ENCODE measurements at places on chromosomes 5 and 9.

GRCh38 chr5:82165740-82166530, 112.2 kb downstream of the RPS23 start:
- peak; percentile 96 for DNase-seq

DNA sequence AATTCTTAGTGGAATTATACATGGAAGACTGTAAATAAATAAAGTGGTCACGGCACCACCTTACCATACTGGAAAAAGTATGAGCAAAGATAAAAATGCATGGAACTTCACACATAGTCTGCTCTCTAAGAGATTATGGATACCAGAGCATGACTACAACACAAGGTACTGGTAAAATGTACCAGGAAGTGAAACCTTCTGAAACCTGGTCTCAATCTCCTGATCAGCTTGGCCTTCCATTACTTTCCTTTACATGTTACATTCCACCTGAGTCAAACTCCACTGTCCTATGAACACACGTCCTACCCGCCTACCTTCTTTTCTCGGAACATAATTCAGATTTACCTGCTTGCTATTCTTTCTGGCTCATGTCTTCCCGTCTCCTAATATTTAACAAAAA, 15.9 kb downstream of the PTAR1 start:
- DNase-seq: no peak

DNA sequence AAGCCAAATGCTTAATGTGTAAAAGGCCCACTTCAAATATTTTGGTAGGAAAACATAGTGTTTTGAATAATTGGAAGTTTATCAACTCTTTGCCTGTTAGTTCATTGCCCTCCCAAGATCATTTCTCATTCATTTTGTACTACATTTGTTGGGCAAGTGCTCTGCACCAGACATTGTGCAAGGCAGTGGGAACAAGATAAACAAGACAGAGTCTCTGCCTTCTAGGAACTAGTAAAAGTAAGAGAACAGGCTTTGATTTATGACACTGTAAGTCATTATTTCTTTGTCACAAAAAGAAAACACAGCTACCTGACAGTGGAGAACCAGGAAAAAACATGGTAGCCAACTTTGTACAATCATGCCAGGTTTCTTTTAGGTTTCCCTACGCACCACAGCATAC, 63.7 kb upstream of the PAM start:
- DNase-seq: peak; percentile 21

GRCh38 chr5:87004101-87004500, 263.6 kb upstream of the RASA1 start:
- DNase-seq: no peak

- no peak for DNase-seq
Measured at GRCh38 chr9:101652601-101653175, 57.9 kb upstream of the PPP3R2 start.

- no peak for DNase-seq
Measured at GRCh38 chr5:102418531-102418930, 80.3 kb downstream of the SLCO6A1 start.

DNA sequence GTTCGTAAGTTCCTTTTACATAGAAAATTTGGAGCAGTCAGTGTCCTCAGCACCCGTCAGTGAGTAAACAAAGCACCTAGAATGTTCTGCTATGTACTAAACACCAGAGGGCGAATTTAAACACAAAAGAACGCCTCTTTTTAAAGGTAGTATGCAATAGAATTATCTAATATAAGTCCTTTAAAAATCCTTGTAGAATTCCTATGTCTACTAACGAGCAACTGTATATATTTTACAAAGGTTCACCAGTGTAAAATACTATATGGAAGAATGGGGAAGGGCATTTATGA, 499 bp upstream of the TMEM232 start:
- DNase-seq: no peak

DNA sequence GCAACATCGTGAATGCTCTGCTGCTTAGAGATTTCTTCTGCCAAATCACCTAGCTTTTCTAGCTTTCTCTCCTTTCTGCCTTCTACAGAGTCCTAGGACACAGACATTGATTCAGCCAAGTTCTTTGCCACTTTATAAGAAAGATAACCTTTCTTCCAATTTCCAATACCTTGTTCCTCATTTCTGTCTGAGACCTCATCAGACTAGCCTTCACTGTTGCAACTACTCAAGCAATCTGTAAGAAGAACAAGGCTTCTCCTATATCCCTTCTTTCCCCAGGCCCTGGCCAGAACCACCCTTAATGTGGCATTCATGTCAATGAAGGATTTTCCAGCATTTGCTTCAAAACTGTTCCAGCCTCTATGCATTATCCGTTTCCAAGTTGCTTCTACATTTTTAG, 24.3 kb downstream of the FBXO10 start:
- no peak for DNase-seq

DNA sequence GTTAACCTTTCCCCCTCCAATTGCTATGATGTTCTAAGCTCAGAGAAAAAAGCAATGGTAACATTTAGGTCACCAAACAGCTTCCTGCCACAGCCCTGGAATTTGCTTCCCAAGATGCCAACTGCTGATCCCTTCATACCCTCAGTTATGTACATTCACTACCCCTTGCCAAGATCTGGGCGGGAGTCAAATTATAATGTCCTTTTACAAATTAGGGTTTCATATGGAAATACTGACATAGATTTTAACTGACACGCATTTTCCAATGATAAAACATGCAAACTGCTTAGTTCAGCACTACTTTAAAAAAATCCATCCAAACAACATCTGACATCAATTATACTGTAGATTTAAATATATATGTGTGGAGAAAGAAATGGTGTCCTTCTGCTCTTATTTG, 5.0 kb downstream of the LOX start:
- DNase-seq: no peak

GRCh38 chr5:96664669-96665068, 2.5 kb downstream of the CAST start:
- no peak for DNase-seq

DNA sequence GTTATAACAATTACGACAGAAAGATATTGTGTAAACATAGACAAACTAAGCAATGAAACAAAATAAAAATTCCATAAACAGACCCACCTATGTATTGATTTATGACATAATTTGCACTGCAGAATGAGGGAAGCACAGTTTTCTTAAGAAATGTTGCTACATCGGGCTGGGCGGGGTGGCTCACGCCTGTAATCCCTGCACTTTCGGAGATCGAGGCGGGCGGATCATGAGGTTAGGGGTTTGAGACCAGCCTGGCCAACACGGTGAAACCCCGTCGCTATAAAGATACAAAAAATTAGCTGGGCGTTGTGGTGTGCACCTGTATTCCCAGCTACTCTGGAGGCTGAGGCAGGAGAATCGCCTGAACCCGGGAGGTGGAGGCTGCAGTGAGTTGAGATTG, 1344.4 kb upstream of the WWC1 start:
- DNase-seq: no peak

DNA sequence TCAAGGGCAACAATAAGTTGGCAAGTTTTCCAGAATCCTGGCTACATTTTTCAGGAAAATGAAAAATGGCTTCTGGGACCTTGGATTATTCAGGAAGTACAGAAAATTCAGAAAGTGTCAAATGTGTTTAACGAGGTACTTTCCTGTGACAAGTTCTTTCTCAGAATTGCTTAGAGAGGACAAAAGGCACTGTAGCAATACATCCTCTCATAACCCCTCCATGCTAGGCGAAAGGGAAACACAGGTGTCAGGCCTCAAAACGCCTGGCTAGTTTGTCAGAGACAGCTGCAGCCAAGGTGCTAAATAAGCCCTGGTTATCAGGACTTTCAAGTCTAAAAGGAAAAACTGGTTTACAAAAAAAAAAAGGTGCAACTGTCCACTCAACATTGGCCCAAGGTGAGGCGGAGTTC, 115.2 kb downstream of the GNAQ start:
- DNase-seq: no peak

DNA sequence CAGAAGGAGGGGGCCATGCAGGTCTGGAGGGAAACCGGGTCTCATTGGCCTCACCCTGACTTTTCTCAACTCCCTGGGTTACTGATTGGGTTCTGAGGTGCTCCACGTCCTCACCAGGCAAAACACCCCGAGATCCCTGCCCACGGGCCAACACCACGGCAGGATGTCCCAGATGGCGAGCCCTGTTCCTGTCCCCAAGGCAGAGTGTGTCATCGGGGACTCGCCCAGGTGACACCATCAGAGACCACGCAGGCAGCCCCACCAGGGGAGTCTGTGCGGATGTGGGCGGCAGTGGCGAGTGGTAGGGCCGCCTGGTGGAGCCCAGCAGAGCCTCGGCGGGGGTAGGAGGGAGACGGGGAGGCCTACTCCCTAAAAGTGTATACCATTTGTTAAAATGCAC, 59.0 kb upstream of the UBAC1 start:
- no peak for DNase-seq

- DNase-seq: no peak
Measured at GRCh38 chr5:36073595-36074216, 7.0 kb upstream of the UGT3A2 start.

GRCh38 chr5:38446029-38446522, 110.4 kb downstream of the LIFR start:
- DNase-seq: no peak

Measured in AG10803 (cell line).